Foreskin keratinocyte (primary cell): ENCODE measurements at places on chromosomes 11 and 22. TPM values are rescaled to one million over a fixed set of nuclear protein-coding genes. Genes with fewer than 3 reads are reported as not detected.

FGF19 gene
- 0.04 and 0.17 TPM in 2 replicates for total RNA-seq

RAB3IL1 gene
- 0.31 and 0.35 TPM in 2 replicates for total RNA-seq

PATE1 gene
- total RNA-seq, result not detected in 2 replicates

OR51E2 gene
- not detected in 2 replicates for total RNA-seq

CCDC89 gene
- total RNA-seq, result 0.14 and 0.51 TPM in 2 replicates

CCND1 gene
- total RNA-seq, result 109 and 138 TPM in 2 replicates

PRR33 gene
- not detected in 2 replicates for total RNA-seq

ISX gene
- total RNA-seq, result not detected in 2 replicates
